ENCODE measurements at places on chromosomes 6 and 20.
A peak's percentile ranks its signal among the peaks of the same experiment; 100 is the strongest.

DNA sequence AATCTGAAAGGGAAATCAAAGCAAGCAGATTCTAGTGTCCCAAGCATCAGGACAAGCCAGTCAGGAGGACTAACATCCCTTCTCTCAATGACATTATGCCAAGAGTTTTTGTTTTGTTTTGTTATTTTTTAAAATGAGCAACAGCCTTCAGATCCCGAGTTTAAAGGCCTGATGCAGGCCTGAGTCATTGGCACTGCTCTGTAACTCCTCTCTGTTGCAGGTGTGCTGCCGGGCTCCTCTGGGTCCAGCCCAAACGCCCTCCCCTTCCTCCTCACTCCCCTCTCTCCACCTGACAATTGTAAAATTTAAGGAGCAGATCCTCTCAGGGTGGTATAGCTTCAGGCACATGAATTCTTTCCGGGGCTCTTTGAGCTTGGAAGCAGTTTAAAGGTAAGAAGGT lies 502.0 kb downstream of the BMP2 start:
- DNase-seq = no peak

GRCh38 chr6:159880412-159880975 lies 10.3 kb upstream of the MAS1 start:
- DNase-seq = no peak

GRCh38 chr6:100171533-100172321 lies 177.7 kb upstream of the MCHR2 start:
- DNase-seq = no peak

DNA sequence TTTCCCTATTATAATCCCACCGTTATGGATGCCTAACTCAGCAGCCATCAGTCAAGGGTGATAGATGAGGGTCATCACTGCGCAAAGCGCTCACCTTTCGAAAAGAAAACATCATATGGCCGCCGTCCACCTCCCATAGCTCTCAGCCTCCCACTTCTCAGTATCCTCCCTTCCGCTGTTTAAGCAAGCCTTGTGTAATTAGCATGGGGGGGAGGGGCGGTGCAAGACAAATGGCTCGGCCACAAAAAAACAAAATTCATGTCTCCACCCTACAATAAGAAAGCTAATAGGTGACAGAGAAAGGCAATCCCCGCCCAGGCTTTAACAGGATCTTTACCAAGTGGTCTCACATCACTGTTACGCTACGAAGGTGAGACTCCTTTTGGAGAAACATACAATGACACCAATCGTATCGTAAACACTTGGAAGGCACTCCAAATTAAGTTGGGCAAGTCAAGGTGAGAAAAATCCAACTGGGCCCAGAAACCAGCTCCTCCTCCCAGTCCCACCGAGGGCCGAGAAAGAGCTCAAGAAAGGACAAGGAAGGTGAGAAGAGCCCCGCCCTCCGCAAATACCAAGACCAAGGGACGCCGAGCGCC lies 645 bp downstream of the DDX39B start:
- no peak for DNase-seq

- no peak for DNase-seq
These were observed 704.9 kb upstream of the CITED2 start for GRCh38 chr6:140079328-140079727.

DNA sequence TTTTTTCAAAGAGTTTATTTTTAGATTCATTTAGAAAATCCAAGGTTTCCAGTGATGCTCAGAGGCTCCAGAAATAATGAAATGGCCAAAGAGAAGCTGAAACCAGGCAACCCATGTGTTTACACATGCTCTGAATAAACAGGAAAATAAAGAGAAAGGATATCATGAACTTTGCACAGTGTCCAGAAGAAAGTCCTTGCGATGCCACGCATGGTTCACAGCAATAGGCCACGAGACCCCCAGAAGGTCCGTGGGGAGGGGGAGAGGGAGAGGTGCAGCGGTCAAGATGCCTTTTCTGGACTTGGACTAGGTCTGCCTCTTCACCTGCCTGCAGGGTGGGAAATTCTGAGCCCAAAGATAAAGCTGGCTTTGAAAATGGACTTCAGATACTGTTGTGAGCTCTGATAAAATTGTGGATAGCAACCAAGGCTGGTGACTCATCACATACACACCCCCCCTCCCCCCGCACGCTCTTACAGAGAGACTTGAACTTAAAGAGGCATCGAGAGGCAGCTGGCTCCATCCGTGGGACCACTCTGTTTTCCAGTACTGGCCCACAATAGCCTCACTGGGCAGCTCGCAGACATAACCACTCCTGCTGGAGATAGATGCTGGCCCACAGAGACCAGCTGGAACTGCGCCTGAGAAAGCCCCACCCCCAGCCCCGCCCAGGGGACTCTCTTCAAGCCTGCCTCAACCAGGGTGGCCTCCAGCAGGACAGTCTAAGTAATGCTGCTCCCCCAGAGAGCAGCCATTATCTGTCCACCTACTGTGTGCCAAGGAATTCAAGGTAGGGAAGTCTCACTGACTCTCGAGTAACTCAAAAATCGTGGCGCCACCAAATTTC lies 21.2 kb upstream of the NFATC2 start:
- peak; percentile 56 for DNase-seq

GRCh38 chr6:105606831-105607463 lies 204.1 kb upstream of the PREP start:
- no peak for DNase-seq

DNA sequence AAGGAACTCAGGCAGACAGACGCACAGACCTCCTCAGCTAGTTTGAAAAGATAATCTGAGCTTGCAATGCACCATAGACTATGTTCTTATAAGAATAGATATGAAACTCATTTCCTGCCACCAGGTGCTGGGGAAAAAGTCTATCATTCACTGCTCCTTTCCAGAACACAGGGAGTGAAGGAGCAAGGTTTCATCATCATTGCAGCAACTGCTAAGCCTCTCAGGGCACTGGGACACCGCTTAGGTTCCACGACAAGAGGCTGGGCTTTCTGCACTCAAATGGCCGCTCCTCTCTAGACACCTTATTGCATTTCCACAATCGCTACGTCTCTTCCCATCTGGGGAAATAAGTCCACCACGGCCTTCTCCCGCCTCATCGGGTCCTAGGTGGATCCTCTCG lies 418.5 kb upstream of the JARID2 start:
- no peak for DNase-seq

DNA sequence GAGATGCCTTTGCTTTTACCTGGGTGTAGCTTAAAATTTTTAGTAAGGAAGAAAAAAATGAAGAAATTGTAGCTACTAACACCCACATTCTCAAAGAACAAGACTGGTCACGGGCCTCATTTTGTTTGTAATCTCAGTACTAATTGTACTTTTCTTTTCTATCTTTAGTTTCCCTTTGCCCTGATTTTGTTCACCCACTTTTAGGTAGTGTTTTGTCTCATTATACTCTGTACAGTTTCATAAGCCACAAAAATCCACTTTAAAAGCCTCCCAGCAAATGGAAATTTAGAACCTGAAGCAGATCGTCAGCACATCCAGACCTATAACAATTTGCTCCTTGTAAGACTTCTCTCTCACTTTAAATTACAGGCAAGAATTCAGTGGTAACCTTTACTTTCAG lies 43.3 kb downstream of the TP53INP2 start:
- DNase-seq = no peak

DNA sequence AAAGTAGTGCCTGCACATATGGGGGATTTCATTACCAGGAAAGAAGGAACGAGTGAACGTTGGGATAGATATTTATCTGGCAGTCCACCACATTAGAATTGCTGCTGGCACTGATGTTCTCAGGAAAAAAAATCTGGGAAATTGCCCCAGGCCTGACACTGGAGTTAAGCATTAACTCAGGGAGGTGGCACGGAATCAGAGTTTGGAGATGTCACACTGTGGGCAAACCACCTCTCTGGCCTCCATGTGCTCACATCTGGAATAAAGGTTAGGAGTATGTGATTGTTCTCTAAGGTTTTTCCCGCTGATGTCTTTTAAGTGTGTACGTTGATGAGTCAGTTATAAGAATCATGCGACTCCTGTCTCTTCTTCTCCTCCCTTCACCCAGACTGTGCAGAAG lies 7.9 kb downstream of the TGM3 start:
- no peak for DNase-seq

- no peak for DNase-seq
These were observed 43.1 kb upstream of the BEND6 start for GRCh38 chr6:56911847-56912246.

DNA sequence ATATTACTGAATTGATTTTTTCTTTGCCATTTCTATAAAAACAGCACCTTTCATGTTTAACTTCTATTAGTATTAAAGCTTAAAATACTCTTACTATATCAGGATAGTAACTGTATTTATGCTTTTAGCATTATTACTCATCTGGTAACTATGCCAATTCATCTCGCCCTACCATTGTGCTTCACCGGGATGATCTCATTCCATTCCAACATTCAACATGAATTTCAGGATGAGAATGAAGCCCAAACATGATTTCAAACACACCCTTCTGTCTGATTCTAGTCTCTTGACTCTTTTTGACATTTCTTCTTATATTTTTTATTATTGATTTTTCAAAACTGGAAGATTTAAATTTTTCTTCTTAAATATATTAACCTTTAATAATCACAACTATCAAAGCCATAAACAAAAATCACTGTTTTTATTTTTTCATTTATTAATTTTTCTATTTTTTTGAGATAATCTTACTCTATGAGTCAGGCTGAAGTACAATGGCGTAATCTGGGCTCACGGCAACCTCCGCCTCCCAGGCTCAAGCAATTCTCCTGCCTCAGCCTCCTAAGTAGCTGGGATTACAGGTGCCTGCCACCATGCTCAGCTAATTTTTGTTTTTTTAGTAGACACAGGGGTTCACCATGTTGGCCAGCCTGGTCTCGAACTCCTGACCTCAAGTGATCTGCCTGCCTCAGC lies 46.7 kb downstream of the GJA1 start:
- DNase-seq = no peak

DNA sequence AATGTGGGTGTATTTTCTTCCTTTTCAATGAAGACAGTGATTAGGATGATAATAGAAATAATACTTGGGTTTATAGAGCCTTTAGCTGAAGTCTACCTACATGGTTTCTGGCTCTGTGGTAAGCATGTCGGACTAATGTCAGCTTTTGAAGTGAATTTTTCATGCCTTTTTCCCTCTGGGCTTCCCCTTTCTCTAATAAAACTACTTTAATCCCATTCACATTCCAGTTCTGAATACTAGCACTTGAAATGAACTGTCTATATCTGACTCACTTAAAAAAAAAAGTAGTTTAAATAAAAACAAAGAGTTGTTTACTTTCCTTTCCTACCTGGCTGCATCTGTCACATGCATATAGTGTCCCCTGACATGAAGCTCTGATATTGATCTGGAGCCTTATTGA lies 545.9 kb upstream of the FLRT3 start:
- DNase-seq = no peak

GRCh38 chr6:87848616-87849015 lies 146.6 kb upstream of the AKIRIN2 start:
- peak; percentile 39 for DNase-seq

DNA sequence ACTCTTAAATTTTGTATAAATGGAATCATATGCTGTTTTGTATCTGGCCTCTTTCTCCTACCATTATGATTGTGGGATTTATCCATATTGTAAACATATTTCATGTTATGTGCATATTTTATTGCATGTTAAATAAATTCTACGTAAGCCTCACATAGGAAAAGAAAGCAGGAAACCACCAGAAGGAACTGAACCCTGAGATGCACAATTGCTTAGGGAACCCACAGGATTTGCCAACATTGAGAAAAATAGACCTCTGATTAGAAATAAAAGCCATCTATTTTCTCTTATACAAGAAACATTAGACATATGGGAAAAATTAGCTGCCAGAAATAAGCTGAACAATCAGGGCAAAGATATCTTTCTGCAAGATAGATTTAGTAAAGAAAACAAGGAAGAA lies 111.2 kb upstream of the CARMIL1 start:
- DNase-seq = no peak

DNA sequence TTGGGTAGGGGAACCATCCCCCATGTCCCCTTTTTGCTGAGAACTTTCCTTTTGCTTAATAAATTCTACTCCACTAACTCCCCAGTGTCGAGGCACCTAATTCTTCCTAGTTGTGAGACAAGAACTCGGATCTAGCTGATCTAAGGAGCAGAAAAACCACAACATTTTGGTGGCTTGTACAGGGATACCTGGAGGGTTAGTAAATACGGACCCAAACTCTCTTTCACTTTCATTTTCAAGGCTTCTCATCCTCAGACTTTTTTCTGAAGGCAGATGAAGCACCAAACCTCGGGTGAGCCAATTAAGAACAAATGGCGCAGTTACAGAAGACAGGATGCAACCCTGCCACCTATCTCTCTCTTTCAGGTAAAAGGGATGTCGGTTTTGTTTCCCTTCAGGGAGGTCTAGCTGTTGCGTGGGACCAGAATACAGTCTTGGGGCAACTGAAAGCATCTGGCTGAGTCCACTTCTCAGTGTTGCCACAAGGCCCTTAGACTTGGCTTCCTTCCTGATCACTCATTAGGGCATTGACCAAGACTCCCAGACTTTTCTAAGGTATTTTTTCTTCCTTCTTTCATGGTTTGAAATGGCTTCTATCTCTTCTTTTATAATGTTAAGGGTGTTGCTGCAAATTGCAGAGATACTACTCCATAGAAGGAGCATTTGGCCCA lies 11.1 kb upstream of the HTR1B start:
- DNase-seq = no peak

- DNase-seq = no peak
These were observed 70.6 kb downstream of the SGK1 start for GRCh38 chr6:134247231-134247833.

GRCh38 chr20:43727980-43728590 lies 1.3 kb upstream of the GTSF1L start:
- DNase-seq = no peak

DNA sequence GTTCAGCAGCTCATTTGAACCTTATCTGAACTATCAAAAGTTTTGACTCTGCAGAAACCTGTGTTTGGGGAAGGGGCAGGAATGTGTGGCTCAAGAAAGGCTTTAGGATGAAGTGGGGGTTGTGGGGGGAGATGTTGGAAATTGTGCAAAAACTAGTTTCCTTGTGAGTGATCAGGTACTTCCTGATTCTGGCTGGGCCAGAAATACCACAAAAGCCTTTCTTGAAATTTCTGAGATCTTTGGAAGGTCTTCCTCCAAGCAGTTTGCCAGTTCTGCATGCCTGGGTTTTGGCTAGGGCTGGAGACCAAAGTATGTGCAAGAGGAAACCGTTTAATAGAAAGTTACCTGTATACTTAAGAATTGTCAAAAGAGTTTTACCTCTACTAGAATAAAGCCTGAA lies 116.6 kb downstream of the BMP2 start:
- no peak for DNase-seq
